Activated CD8-positive, alpha-beta T cell treated with anti-CD3 and anti-CD28 coated beads, Interleukin-2, amount 10 ng/mL, durations not matched to agents 7 days and 5 days (primary cell): ENCODE measurements at places on chromosomes 4 and X.

DNA sequence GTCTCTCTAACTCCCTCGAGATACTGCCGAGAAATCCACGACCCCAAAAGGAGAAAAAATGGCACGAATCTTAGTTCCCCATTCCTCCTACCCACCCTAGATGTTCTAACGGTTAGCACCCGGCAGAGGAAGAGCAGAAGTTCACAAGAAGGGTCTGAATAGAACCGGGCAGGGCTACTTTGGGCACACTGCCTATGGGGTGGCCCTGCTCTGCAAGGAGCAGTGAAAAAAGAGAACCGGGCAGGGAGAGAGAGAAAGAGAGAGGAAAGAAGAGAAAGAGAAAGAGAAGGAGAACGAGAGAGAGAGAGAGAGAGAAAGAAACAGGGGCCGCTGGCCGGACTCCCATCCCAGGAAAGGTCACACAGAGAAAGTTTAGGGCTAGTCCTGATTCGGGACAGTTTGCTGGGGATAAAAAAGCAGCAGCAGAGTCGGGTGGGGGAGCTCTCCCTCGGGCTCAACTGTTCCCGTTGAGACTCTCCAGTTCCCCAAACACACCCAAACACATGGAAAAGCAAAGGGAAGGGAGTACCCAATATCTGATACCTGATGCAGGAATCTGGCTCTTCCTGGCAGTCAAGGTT lies 468 bp downstream of the GLA start:
- DNase-seq = no peak

DNA sequence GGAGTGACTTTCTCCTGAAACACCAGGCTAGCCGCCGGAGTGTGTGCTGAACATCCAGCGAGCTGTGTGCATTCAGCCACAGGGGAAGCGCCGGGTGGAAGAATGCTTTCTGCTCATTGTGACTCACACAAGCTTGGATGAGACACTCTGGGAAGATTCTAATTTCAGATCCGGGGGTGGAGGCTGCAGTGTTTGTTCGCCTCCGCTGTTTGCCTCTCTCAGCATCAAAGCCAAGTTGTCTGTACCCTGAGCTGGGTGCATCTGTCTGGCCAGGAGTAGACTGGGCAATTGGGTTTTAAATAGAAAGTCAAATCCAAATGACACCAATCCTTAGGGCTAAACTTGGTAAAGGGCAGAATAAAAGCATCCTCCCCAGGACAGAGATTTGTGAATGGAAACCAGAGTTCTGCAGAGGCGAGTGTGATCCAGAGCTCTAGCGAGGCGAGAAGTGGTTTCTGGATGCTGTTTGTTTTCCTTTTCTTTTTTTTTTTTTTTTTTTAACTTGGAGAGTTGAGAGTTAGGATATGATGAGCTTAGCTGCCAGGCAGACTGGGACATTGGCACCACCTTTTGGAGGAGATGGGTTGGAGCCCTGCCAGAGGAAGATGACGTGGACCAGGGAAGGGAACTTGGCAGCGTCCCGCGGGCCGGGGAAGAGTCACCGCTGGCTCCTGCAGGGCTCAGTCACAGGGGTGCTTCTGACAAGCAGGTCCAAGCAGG lies 196.0 kb upstream of the PSAPL1 start:
- DNase-seq = no peak

- no peak for DNase-seq
These were observed 14.8 kb downstream of the RPL34 start for GRCh38 chr4:108635070-108635655.

- DNase-seq = no peak
These were observed 612.2 kb downstream of the IQCM start for GRCh38 chr4:149203256-149204001.

DNA sequence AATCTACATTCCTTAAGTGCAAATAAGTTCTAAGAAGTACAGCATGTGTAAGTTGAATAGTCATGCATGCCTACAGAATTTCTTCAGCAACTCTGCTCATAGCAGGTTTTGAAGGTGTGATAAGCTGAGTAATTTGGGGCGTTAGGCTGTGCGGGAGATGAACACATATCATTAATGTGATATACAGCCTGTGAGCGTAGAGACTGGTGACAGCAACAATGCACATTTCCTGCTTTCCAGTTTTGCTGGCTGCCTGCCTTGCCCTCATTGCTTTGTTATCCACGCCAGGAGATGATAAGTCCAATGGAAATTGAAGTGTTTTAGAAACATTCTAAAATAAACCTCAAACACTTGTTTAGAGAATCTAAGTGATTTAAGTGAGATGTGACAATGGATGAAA lies 1709.4 kb downstream of the ARAP2 start:
- DNase-seq = no peak

DNA sequence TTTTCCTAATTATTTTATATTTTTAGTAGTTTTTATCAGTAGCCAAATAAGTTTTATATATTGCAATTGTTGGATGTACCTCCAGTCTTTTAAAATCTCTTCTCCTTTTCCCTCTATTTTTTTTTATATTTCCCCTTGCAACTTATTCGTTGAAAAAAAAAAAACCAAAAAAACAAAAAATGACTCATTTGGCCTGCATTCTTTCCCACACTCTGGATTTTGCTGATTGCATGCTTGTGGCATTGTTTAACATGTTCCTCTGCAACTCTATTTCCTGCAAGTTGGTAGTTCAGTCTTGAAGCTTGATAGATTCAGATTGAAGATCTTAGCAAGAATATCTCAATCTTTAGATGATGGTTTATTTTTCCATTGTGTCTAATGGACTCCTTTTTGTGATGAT lies 260.6 kb upstream of the BOD1L1 start:
- no peak for DNase-seq

- DNase-seq = no peak
These were observed 1.9 kb downstream of the DHRSX start for GRCh38 chrX:2498781-2499302.

DNA sequence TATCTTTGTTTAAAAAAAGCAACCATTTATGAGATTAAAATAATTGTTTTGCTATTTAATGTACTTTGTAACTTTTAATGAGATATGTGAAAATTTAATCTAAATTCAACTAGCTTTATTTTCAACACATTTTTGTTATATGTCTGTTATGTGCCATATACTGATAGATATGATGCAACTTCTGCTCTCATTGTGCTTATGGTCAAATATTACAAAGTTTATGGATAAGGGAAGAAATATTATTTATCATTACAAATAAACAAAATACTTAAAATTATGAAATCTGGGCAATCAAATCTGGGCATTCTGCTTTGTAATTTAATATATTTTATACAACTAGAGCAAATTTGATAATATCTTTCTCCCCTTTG lies 40.0 kb downstream of the PCDH10 start:
- no peak for DNase-seq

DNA sequence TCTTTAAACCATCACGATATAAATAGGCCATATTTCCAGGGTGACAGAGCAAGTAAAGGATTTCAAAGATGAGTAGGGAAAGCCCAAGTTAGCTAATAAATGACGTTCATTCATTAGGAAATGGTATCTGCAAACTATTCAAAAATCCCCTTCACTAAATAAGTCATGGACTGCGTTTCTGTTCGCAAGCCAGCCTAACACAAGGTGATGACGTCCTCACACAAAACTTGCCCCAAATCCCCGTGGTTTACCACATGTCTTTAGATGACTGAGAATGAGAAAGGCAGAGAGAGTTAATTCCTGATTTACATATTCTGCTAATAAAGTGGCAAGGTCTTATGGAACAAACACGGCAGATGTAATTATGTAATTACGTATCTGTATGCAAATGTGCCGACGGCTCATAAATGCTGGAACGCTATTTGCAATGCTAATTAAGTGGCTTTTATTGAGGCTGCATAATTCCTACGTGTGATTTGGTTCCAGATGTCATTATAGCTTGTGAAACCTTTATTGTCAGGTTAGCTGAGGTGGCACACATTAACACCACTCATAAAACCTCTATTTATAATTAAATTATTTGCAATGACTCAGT lies 437.7 kb upstream of the FRG1 start:
- DNase-seq = no peak

GRCh38 chr4:54165011-54165410 lies 64.1 kb upstream of the PDGFRA start:
- no peak for DNase-seq

DNA sequence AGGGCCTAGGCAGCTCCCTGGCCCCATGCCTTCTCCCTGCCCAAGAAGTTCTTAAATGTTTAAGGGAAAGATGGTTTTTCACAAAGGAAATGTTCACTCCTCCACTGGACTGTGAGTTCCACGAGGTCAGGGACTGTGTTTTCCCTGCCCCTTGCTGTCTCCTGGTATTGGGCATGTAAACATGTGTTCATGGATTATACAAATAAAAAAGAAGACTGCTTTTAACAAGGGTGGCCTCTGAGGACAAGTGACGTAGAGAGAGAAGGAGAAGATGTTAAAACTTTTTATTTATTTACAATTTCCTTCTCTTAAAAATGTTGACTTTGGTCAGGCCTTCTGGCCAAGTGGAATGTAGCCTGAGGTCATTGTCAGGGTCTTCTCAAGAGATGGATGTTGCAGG lies 66.0 kb downstream of the FHDC1 start:
- no peak for DNase-seq

GRCh38 chr4:58111818-58112217 lies 1001.6 kb upstream of the IGFBP7 start:
- no peak for DNase-seq

DNA sequence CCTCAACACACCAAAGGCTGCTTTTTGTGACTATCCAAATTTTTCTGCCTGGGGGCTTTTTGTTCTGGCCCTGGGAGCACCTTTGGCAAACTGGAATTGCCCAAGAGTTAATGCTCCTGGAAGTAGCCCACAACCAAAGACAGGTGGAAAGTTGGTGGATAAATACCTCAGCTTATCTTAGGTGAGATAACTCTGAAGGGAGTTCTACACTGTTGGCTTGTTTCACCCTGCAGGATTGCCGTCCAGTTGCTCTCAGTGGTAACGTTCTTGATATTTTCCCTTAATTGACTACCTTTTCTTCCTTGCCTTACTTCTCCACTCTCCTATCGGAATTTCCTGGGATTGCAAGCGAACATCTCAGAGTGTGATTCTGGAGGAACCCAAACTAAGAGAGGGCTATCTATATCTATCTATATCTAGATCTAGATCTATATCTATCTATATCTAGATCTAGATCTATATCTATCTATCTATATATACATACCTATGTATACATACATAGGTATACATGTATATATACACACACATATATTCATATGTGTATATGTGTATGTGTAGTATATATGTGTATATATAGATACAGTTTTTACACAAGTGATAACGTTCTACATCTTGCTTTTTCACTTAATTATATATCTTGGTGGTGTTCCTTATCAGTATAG lies 82.6 kb upstream of the DHX15 start:
- DNase-seq = no peak

- no peak for DNase-seq
These were observed 43.5 kb downstream of the DCTD start for GRCh38 chr4:182873726-182874125.

GRCh38 chr4:109155084-109155483 lies 147.4 kb downstream of the COL25A1 start:
- no peak for DNase-seq

GRCh38 chr4:10015140-10015753 lies 6.0 kb downstream of the SLC2A9 start:
- DNase-seq = peak; percentile 69

- no peak for DNase-seq
These were observed 99.1 kb downstream of the PJA1 start for GRCh38 chrX:69066021-69066757.

GRCh38 chr4:132646186-132646585 lies 502.9 kb upstream of the PCDH10 start:
- no peak for DNase-seq

DNA sequence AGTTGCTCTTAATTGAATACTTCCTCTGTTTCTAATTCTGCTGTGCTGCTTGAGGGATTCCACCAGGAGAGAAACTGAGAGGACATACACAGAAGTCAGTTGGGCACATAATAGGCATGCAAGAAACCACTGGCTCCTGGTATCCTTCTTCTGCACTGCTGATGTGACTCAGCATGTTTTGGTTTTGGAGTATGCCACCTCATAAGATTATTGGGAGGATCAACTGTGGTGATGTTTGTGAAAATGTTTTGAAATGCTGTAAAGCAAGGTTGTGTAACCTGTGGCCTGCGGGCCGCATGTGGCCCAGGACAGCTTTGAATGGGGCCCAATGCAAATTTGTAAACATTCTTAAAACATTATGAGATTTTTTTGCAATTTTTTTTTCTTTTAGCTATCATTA lies 119.6 kb downstream of the GATB start:
- DNase-seq = no peak

DNA sequence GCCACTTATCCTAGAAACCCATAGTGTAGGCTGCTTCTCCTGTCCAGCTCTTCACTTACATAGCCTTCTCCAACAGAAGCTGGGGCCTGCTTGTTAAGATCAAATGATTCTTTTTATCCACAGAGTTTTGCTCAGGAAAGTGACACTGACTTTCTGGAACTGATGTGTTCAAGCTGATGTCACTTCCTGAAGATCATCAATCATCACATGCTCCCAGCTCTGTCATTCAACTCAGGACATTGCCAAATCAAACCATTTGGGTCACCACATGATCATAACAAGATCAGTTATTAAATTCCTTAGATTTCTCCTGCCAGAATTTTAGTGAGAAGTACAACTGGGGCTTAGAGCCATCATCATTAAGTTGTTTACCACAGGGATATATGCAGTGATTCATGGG lies 39.4 kb downstream of the GLRA3 start:
- DNase-seq = no peak

DNA sequence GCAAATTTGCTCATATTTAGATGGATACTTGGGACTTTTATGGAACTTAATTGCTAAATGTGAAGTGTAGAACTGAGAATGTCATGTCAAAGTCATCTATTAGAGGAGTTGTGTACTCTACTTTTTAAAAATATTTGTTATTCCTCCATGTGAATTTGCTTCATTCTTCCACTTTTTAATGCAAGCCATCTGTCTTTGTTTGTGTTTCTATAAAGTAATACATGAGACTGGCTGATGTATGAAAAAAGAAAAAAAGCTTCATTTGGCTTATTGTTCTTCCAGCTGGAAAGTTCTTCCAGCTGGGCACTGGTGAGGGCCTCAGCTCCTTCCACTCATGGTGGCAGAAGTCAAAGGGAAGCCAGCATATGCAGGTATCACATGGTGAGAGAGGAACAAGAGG lies 114.6 kb upstream of the GRID2 start:
- DNase-seq = no peak

DNA sequence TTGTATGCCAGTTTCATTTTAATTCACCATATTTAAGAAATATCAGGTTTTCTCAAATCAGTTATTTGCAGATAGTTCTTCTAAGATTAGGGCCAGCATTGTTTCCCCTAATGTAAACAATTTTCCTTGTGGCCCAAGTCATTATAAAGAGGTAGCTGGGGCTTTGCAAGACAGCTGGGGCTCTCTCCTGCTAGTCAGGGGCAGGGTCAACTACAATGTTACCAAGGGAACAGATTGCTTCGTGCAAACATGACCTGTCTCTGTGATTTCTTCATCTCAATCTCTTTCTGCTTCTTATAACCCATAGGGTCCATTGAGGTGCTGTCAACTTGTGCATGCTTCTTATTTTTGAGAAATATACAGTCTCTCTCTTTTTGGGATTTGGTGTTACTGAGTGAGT lies 12.1 kb downstream of the ARMCX6 start:
- no peak for DNase-seq
